Caudate nucleus (tissue), 63 donors: ENCODE measurements at places on chromosomes 1 and 21.

GRCh38 chr1:91505086-91505485 is 4.4 kb downstream of the CDC7 start:
- DNase-seq = no peak

DNA sequence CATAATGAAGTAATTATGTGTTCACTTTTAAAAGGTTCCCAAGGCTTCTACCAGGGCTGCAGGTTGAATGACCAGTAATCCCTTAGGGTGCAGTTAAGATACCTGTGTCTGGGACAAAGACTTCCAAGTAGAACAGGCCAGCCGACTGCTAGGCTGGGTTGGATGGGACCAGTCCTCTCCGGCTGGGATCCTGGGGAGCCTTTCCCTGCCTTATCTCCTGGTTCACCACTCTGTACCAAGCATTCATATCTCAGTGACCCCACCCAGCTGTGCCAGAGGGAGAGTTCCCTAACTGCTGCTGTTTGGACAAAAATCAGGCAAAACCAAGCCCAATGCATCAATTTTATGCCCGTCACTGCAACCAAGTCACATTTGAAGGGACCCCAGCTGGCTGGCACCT is 116.2 kb upstream of the ATP1A1 start:
- DNase-seq = no peak

GRCh38 chr1:23581219-23581618 is 21.9 kb upstream of the ID3 start:
- peak; percentile 71 for DNase-seq

GRCh38 chr1:191519519-191519918 is 638.7 kb upstream of the RGS18 start:
- DNase-seq = no peak

DNA sequence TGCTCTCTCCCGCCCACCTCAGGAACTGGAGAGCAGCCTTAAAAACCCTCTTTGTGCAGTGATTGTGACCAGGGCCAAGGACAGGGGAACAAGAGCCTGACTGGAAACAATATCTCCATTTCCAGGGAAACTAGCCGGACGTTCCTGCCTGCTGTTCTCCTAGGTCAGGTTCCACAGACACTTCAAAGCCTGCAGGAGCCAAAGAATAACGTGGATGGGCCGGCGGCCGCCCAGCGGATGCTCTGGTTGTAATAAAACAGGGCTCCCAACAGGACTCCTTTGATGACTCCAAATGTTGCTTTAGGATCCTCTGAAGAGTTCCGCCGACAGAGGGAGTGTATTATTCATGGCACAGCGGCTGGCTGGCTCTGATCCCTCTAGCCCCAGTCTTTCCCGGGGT is 162.2 kb downstream of the PLXNA2 start:
- DNase-seq = peak; percentile 40

DNA sequence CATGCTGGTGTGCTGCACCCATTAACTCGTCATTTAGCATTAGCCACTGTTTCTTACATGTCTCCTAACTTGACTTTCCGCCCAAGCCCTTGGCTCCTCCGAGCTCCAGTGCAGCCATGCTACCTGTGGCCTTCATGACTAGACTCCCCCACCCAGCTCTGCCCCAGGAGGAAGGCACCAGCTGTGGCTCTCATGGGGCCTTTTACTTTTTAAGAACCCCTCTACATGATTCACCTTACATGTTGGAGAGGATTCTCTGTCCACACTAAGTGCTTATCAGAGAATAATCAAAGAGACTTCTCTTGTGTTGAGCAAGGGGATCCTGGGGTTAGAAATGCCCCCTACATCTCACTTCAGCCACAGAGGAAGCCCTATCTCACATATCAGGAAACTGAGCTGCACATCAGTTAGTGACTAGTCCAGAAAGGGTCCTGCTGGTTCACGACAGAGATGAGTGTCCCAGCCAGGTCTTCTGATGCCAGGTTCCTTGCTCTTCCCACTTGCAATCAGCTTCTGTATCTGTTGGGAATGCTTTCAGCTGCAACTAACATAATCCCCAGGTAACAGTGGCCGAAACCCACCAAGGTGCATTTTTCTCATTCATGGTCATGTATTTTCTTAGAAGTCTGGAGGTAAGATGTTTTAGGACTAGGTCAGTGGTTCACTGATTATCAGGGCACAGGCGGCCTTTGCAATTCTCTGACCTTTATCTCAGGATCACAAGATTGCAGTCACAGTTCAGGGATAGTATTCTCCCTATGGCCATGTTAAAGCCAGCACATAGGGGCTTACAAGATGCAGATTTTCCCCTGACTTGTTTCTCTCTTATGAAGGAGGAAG is 45.9 kb downstream of the KLHDC7A start:
- no peak for DNase-seq

GRCh38 chr1:29519108-29519787 is 282.9 kb downstream of the PTPRU start:
- no peak for DNase-seq

DNA sequence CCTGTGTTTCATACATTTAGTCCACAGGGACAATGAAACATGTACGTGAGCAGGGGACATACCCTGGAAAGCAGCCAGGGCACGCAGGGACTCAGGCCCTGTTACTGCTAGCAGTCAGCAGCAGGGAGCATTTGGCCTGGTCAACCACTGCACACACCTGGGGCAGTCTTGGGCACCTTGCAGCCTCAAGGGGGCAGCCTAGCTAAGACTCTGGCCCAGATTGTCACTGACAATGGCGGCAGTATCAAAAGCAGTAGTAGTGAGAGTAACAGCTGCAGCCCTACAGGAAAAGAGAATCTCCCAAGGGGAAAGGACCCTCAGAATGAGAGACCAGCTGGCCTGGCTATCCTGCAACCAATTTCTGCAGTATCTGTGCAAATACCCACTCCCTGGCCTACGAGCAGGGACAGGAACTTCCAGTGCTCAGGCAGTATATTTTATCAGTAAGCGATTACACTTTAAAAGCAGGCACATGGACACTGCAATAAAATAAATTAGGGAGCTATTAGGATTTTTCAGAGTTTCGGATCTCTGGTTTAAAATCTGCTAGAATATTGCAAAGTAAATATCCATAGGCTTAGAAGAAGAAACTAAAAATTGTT is 475.6 kb downstream of the LTN1 start:
- no peak for DNase-seq

DNA sequence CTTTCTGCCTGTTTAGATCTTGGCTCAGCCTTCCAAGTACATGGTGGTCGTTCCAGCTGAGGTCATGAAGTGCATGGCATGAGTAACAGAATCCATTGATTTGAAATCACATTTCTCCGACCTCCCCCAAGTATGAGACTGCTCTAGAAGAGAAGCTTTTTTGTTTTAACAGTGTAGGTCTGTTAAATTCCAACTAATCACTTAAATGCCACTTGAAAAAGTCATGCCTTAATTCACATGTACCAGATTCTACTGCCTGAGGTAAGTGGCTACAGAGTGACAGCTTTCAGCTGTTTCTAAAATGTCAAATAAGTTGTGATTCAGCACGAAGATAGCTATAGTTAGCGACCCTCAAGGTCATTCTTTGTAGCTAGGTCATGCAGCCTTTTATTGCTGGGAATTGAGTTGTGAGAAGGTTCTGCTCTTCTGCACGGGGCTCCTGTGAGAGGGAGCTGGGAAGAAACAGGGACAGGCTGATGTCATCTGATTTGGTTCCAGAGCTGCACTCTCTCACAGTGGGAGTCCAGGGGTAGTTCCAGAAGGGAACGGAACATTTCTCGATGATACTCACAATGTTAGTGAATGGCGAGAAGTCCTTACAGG is 112.7 kb downstream of the VPS13D start:
- no peak for DNase-seq

GRCh38 chr1:18013216-18013615 is 94.4 kb upstream of the IGSF21 start:
- DNase-seq = no peak

DNA sequence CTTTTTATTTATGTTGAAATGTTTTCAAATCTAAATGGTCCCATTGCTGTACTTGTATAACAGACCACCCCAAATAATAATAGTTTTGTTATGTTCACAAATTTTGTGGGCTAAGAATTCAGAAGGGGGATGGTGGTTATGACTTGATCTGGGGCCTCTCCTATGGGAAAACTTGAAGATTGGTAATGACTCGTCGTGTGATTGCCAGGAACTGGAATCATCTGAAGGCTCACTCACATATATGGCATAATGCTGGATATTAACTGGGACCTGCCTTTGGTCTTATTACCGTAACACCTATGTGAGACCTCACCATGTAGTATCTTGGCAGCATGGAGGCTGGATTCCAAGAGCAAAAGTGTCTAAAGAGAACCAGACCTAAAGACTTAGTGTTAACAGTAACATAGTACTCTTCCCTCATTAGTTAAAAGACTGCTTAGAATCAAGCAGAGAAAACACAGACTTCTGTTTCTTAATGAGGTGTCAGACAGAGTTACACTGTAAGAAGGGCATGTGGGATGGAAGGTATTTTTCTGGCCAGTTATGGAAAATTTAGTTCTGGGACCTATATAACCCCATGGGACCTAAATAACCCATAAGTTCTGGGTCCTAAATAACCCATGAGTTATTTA is 11.9 kb downstream of the LYPLAL1 start:
- no peak for DNase-seq

DNA sequence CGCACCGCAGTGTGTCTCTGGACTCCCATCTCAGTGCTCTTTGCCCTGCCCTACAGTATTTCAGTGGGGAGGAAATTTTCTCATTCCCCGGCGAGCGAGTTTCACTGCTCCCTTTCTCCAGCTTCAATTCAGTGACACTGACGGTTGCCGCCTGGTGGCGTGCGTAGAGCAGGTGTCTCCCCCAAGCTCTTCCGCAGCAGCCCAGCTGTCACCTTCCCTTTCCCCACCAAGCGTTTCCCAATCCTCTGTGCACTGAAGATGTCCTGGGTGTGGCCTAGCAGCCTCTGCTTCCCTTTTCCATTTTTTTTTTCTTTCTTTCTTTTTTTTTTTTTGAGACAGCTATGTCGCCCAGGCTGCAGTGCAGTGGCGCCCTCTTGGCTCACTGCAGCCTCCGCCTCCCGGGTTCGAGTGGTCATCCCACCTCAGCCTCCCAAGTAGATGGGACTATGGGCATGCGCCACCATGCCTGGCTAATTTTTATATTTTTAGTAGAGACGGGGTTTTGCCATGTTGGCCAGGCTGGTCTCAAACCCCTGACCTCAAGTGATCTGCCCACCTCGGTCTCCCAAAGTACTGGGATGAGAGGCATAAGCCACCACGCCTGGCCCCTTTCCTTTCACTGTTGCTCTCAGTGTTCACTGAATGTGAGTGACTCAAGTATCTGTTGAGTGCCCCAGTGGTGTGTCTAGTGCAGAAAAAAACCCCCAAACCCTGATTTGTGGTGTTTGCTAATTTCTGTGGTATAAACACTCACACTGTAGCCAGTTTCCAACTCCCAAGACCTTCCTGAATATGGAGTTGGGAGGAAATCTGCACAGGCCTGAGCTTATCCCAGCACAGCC is 30.1 kb downstream of the TNFRSF1B start:
- DNase-seq = no peak

DNA sequence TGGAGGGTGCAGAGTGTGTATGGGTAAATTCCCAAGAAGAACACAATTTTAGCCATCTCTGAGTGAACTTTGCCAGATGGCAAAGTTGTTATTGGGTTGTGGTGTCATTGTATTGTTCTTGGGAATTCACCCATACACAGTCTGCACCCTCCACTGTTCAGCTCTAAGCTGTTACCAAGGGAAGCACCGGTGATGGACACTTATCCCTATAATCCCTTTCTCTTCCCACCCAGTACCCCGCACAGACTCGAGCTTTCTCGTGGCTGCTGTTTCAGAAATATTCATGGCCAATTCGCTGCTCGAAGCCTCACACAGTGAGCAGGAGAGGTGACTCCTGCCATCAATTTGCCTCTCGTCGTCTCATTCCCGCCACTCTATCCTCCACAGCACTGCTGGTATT is 95.7 kb upstream of the PALMD start:
- no peak for DNase-seq

- no peak for DNase-seq
Measured at GRCh38 chr1:42033629-42034028, 114.9 kb upstream of the HIVEP3 start.

DNA sequence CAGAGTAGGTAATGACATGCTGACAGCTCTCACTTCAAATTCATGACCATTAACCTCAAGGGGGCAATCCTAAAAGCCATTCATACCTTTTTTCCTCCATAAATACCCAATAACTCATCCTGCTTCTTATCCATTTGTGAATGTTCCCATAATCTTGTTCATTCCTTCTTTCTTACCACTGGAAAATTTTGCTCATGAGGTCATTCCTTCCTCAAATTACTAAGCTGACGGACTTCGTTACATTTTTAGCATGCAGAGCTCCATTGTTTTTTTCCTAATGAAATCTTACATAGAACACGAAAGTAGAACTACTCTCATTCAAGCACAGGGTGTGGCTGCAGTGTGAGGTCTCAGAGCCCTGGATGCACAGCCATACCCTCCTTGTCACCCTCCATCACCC is 276.5 kb upstream of the DPYD start:
- DNase-seq = no peak

DNA sequence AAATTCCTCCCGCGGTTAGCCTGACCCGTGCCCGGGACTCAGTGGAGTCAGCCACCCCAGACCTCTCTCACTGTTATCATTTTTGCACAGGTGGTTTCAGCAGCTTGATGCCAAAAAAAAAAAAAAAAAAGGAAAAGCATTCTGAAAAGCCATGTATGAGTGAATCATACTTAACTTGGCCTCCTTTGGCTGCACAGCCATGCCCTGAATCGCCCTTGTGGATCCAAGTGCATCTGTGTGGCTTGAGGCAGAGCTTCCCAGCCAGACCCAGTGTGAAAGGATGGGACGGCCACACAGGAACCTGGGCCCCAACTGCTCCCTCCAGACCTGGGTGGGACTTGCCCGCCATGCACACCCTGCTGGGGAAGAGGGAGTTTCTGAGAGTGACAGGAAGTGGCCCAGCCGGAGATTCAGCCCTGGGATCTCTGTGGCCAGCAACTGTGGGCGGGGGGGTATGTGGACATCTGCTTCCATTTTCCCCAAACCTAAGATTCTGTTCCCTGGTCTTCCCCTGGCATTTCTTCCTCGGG is 8.6 kb downstream of the YBEY start:
- DNase-seq = no peak

DNA sequence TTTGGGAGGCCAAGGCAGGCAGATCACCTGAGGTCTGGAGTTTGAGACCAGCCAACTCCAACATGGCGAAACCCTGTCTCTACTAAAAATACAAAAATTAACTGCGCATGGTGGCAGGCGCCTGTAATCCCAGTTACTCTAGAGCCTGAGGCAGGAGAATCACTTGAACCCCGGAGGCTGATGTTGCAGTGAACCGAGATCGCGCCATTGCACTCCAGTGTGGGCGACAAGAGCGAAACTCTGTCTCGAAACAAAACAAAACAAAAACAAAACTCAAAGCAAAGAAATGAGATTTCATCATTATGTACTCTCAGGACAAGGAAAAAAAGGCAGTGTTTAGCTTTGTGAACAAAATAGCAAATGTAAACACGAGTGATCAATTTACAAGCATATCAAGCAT is 61.0 kb downstream of the LAMC2 start:
- no peak for DNase-seq
